ENCODE measurements at places on chromosomes 7 and 10. TPM values are rescaled to one million over a fixed set of nuclear protein-coding genes. Genes with fewer than 3 reads are reported as not detected.

The VWA2 gene
- not detected for total RNA-seq

The BTBD16 gene
- not detected for total RNA-seq

The NUTM2B gene
- 0.45 TPM for total RNA-seq

The CCL26 gene
- not detected for total RNA-seq

The DPP6 gene
- not detected for total RNA-seq
